ENCODE measurements at places on chromosomes 3 and 15. TPM values are rescaled to one million over a fixed set of nuclear protein-coding genes. Genes with fewer than 3 reads are reported as not detected.

Gene CCDC54
- not detected for total RNA-seq

Gene PIGZ
- total RNA-seq = 6.2 TPM

Gene C2CD4A
- 1.2 TPM for total RNA-seq

Gene EHHADH
- total RNA-seq = 1.6 TPM

Gene ACP3
- total RNA-seq = not detected

Gene MELTF
- total RNA-seq = 5.3 TPM

Gene KBTBD13
- not detected for total RNA-seq

Gene NR1D2
- total RNA-seq = 29.2 TPM

Gene SERINC4
- total RNA-seq = not detected
